Stimulated activated CD4-positive, alpha-beta T cell treated with anti-CD3 and anti-CD28 coated beads, Interleukin-1b, Interleukin-23, amount 100 ng/mL, for 1 hour (primary cell): ENCODE measurements at places on chromosomes 7 and 10.

- no peak for DNase-seq
Observed at GRCh38 chr10:91539930-91540329, 92.9 kb downstream of the PPP1R3C start.

GRCh38 chr10:43452356-43452914 lies 15.5 kb downstream of the ZNF487 start:
- DNase-seq: no peak

- DNase-seq: no peak
Observed at GRCh38 chr10:129764011-129764900, 199.8 kb downstream of the EBF3 start.

GRCh38 chr7:44068054-44068453 lies 2.7 kb upstream of the PGAM2 start:
- no peak for DNase-seq

DNA sequence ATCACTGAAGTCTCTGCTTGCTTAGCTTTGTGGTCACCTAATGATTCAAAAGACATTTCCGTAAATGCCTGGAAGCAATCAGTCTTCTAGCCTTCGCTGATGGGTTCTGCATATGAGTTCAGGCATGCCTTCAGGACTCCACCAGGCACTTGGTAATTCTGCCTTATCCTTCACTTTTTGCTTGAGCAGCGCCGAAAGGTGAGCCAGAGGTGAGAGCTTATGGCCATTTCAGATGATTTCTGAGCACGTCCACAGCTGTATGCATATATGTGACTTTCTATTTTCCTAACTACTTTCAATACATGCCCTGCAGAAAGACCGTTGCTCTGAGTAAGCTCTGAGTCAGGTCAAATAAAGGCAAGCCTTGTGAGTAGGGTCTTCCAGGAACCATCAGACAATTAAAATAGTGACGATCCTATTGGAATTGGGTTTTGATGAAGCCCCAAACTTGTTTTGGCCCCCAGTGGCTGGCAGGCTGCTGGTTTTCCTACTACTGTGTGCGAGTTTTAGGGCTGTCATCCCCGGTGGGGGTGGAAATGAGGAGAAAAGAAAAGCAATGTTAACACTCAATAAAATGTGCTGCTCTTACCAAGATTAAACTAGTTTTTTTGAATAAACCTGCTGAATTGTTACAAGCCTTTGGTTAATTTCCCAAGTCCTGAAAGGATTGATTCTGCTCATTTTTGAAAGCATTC lies 154.4 kb upstream of the AKR1E2 start:
- no peak for DNase-seq
